ENCODE measurements at places on chromosomes 6 and 20.

DNA sequence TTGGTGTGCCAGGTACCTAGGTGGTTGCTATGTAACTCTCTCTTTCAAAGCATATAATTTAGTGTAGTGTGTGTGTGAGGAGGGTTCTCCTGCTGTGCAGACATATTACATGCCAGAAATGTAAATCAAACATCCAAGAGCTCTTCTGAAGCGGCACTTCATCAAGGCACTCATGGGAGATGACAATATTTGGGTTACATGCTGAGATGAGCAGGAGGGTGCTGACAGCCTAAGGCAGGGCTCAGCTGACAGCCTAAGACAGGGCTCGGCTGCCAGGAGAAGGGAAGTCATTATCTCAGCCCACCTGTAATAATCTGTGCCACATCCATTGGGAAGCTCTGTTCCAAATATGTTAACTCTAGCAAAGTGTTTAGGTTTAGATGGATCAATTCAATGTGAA, 39.1 kb downstream of the ADGRF5 start:
- no peaks in the 10 kb centered on the region for H3K4me1 ChIP-seq
- no peak overlapping the region for H3K4me3 ChIP-seq
- H3K36me3 ChIP-seq, result no peaks in the 10 kb centered on the region
- H3K27me3 ChIP-seq, result no peaks in the 10 kb centered on the region
- DNase-seq, result no peak
- H3K27ac ChIP-seq, result no peak overlapping the region

- H3K4me3 ChIP-seq, result no peak overlapping the region
- DNase-seq, result no peak
- H3K36me3 ChIP-seq, result no peaks in the 10 kb centered on the region
- H3K27ac ChIP-seq, result no peak overlapping the region
- peaks cover 1% of the 10 kb centered on the region for H3K27me3 ChIP-seq
- no peaks in the 10 kb centered on the region for H3K4me1 ChIP-seq
These were observed 10.3 kb upstream of the MAS1 start for GRCh38 chr6:159880412-159880975.

GRCh38 chr6:160118620-160119229, 2.9 kb upstream of the SLC22A1 start:
- no peak for DNase-seq
- H3K36me3 ChIP-seq, result no peaks in the 10 kb centered on the region
- no peaks in the 10 kb centered on the region for H3K27me3 ChIP-seq
- H3K27ac ChIP-seq, result no peak overlapping the region

GRCh38 chr20:31968291-31969126, 558 bp downstream of the XKR7 start:
- peaks cover 9% of the 10 kb centered on the region for H3K27me3 ChIP-seq
- peak overlapping the region; percentile 93 for H3K27ac ChIP-seq
- DNase-seq, result no peak
- H3K4me1 ChIP-seq, result peaks cover 56% of the 10 kb centered on the region
- H3K36me3 ChIP-seq, result no peaks in the 10 kb centered on the region
- peak overlapping the region; percentile 43 for H3K4me3 ChIP-seq

GRCh38 chr20:8150591-8150990, 18.5 kb downstream of the PLCB1 start:
- no peaks in the 10 kb centered on the region for H3K36me3 ChIP-seq
- no peak overlapping the region for H3K4me3 ChIP-seq
- H3K27me3 ChIP-seq, result no peaks in the 10 kb centered on the region
- DNase-seq, result no peak
- no peaks in the 10 kb centered on the region for H3K4me1 ChIP-seq

GRCh38 chr6:38695227-38695900, 7.6 kb downstream of the GLO1 start:
- no peaks in the 10 kb centered on the region for H3K36me3 ChIP-seq
- H3K4me3 ChIP-seq, result no peak overlapping the region
- H3K27ac ChIP-seq, result no peak overlapping the region
- no peaks in the 10 kb centered on the region for H3K27me3 ChIP-seq

DNA sequence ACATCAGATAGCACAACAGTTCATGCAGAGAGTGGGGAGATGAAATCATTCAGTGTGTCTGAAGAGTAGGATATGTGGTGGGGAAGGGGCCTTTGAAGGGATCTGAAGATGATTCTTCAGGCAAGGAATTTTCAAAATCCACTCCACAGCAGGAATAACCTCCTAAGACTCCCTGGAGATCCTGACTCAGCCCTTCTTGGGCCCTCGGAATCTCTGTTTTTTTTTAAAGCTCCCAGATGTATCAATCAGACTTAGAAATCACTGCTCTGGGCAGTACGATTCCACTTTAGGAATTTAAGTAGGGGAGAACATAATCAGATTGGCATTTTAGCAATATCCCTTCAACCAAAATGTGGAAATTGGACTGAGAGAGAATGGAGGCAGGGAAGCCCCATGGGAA, 55.5 kb downstream of the RIOK1 start:
- no peaks in the 10 kb centered on the region for H3K27me3 ChIP-seq
- no peaks in the 10 kb centered on the region for H3K4me1 ChIP-seq
- no peak overlapping the region for H3K4me3 ChIP-seq
- H3K27ac ChIP-seq, result no peak overlapping the region
- H3K36me3 ChIP-seq, result no peaks in the 10 kb centered on the region
- no peak for DNase-seq

- DNase-seq, result no peak
- H3K27ac ChIP-seq, result no peak overlapping the region
- no peak overlapping the region for H3K4me3 ChIP-seq
- no peaks in the 10 kb centered on the region for H3K4me1 ChIP-seq
These were observed 102.7 kb downstream of the FOXC1 start for GRCh38 chr6:1712451-1712850.

DNA sequence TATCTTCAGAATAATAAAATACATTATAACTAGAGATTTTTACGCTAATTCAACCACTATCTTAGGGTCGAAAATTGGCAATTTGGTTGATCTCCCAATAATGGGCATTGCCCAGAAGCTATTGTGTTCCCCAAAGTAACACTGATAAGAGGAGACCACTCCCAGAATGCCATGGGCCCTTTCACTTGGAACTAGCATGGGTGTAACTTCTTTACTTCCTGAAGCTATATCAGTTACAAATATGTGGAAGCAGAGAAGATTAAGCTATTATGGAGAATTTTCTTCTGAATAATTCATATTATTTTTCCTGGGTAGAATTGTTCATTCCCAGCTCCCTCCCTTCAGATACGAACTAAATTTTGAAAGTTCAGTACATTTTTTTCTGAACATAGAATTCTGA, 48.2 kb upstream of the JAG1 start:
- no peak overlapping the region for H3K4me3 ChIP-seq
- no peak overlapping the region for H3K27ac ChIP-seq
- DNase-seq, result no peak
- H3K27me3 ChIP-seq, result no peaks in the 10 kb centered on the region
- H3K36me3 ChIP-seq, result no peaks in the 10 kb centered on the region
- H3K4me1 ChIP-seq, result no peaks in the 10 kb centered on the region

DNA sequence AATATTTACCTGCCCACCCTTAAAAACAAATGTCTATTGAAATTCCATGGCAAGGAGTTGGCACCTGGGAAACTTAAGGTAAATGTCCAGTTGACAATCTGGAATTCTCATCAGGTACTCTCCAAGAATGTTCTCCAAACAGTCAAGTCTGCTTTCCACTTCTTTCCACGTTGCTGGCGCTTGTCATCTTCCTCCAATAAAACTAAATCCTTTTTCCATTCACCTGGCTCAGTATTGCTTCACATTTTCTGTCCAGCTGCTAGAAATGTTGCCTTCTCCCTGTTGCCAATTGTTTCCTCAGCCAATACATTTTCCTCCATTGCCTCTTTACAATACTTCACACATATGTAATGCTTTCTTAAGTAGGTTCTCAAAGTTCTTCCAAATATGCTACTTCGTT, 1288.1 kb upstream of the MAP3K7 start:
- H3K4me1 ChIP-seq, result no peaks in the 10 kb centered on the region
- H3K4me3 ChIP-seq, result no peak overlapping the region
- H3K27ac ChIP-seq, result no peak overlapping the region
- DNase-seq, result no peak
- H3K27me3 ChIP-seq, result no peaks in the 10 kb centered on the region

DNA sequence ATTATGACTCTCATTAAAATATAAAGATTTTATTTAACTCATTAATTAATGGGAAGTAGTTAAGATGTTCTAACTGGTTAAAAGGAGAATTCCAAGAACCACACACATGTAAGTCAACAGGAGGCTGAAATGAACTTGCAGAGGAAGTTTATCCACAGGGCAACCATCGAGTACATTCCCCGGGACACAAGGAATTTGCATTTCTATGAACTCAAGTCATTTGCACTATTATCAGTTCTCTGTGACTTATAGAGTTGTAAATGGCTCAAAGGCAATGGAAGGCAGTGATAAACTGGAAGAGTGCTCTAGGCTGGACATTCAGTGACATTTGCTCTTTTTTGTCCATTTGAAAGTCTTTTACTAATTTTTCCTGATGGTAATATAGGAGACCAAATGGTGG, 97.4 kb downstream of the SNX5 start:
- H3K27me3 ChIP-seq, result peaks cover 5% of the 10 kb centered on the region
- DNase-seq, result no peak
- H3K36me3 ChIP-seq, result no peaks in the 10 kb centered on the region
- no peak overlapping the region for H3K4me3 ChIP-seq

DNA sequence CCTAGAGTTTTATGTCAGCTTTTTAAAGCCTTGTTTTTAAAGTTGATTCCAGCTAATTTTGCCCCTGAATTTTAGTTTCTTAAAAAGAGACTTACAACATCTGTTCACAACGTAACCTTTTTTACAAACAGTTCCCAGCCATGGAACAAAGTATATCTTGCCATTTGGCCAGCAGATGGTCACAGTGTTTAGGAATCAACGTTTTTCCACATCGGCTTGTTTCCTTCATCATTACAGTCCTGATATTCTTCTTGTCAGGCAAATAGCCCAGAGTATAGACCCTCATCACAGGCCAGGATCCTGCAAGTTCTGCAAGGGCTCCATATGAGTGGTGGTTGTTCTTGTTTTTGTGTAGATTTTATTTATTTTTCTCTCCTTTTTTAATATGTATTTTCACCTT, 341.7 kb upstream of the HTR1E start:
- no peak overlapping the region for H3K27ac ChIP-seq
- H3K36me3 ChIP-seq, result no peaks in the 10 kb centered on the region
- no peaks in the 10 kb centered on the region for H3K27me3 ChIP-seq
- DNase-seq, result no peak

GRCh38 chr6:162670345-162670744, 57.2 kb downstream of the PRKN start:
- no peaks in the 10 kb centered on the region for H3K27me3 ChIP-seq
- no peak overlapping the region for H3K27ac ChIP-seq
- no peaks in the 10 kb centered on the region for H3K4me1 ChIP-seq
- H3K36me3 ChIP-seq, result no peaks in the 10 kb centered on the region
- DNase-seq, result no peak
- no peak overlapping the region for H3K4me3 ChIP-seq

DNA sequence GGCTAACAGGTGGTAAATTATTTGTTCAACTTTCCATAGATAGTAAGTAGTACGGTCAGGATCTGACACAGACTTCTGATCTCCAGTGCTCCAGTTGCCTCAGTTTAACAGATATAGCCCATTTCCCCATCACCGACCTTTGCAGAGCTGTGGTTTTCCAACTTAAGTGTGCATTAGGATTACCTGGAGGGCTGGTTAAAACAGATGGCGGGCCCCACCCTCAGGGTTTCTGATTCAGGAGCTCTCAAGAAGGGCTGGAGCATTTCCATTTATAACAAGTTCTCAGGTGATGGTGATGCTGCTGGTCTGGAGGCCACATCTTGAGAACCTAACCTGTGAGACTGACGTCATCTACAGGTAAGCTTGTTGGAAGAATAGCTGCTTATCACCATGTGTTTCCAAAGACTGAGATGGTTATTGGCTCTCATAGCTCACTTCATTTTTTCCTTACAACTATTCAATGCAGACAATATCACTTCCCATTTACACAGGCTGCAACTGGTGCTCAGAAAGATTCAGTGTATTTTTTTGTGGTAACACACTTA, 360.1 kb upstream of the CHD6 start:
- H3K27ac ChIP-seq, result no peak overlapping the region
- H3K4me3 ChIP-seq, result no peak overlapping the region

DNA sequence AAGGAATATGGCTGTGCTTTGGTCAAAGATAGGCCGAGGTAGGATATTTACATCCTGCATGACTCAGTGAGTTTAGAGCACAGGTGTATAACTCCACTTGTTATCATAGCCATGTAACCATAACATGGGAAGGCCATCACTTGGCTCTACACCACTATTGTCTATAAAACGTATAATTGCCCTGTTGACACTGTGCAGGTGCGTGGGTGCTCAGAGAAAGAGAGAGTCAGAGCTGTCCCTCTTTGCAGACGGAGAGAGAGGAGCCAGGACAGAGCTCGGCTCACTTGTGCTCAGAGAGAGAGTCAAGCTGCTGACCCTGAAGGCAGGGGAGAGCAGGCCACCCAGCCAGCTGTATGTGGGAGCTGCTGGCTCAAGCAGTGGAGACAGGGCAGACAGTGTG, 46.0 kb downstream of the OR2B6 start:
- H3K4me1 ChIP-seq, result no peaks in the 10 kb centered on the region
- no peaks in the 10 kb centered on the region for H3K27me3 ChIP-seq
- no peak for DNase-seq

DNA sequence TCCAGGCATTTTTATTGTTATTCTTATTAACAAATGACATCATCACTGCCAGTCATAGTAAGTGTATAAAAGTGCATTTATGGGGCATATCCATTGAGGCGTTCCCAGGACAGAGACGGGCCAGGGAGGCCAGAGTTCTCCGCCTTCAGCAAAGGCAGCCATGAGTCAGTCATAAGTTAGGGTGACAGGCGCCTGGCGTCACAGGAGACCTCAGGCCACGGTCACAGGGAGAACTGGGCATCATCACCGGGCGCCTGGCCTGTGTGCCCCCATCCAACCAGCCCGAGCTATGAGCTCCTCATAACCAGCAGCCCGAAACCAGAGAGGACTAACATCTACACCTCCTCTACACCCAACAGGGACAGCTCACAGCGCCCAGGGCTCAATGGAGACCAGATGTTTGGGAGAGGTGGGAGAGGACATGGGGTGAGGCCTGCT, 259.2 kb downstream of the DLL1 start:
- no peaks in the 10 kb centered on the region for H3K36me3 ChIP-seq
- no peaks in the 10 kb centered on the region for H3K27me3 ChIP-seq
- H3K4me3 ChIP-seq, result no peak overlapping the region
- no peaks in the 10 kb centered on the region for H3K4me1 ChIP-seq

DNA sequence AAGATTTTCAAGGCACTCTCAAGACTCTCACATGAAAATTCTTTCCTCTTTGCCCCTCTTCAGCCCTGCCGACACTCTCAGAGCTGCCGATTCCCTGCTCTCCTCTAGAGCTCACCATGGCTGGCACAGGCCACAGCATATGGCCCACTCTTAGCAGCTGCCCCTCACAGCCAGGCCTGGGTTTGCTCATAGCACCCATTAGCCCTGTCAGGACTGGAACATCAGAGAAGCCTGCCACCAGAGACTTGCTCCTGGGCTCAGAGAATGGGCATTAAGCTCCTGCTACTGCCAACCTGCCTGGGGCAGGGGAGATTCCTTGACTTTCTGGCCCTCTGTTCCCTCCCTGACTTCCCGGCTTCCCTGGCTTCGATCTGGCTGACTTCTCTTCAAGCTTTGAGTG, 96.7 kb downstream of the LRFN2 start:
- H3K27ac ChIP-seq, result no peak overlapping the region
- no peaks in the 10 kb centered on the region for H3K4me1 ChIP-seq
- H3K36me3 ChIP-seq, result no peaks in the 10 kb centered on the region
- DNase-seq, result no peak
- peaks cover 3% of the 10 kb centered on the region for H3K27me3 ChIP-seq
